ENCODE measurements at places on chromosomes 13 and 19. TPM values are rescaled to one million over a fixed set of nuclear protein-coding genes. Genes with fewer than 3 reads are reported as not detected.

The ZNF681 gene
- 1.8 TPM for total RNA-seq

The NCR1 gene
- not detected for total RNA-seq

The RPL13A gene
- 4,767 TPM for total RNA-seq

The RXFP2 gene
- total RNA-seq: not detected

The IFI30 gene
- total RNA-seq: not detected

The ZIC5 gene
- total RNA-seq: not detected

The PROZ gene
- not detected for total RNA-seq

The ZIC2 gene
- not detected for total RNA-seq

The PAF1 gene
- 34.6 TPM for total RNA-seq

The TMEM255B gene
- total RNA-seq: not detected

The EPSTI1 gene
- 11.4 TPM for total RNA-seq

The GSX1 gene
- total RNA-seq: not detected

The PTPRS gene
- 163 TPM for total RNA-seq

The ZNF560 gene
- total RNA-seq: 1.2 TPM

The KLK3 gene
- not detected for total RNA-seq

The ZNF208 gene
- total RNA-seq: not detected

The FAM83E gene
- total RNA-seq: 0.26 TPM

The PCDH20 gene
- 11.4 TPM for total RNA-seq
